GM23338 (cell line): ENCODE measurements at places on chromosomes 5 and 9. TPM values are rescaled to one million over a fixed set of nuclear protein-coding genes. Genes with fewer than 3 reads are reported as not detected.

The CTNND2 gene
- total RNA-seq: 6.6 and 7.0 TPM in 2 replicates

The SLCO6A1 gene
- 3.1 TPM in 1 of 2 replicates, not detected in the other for total RNA-seq

DNA sequence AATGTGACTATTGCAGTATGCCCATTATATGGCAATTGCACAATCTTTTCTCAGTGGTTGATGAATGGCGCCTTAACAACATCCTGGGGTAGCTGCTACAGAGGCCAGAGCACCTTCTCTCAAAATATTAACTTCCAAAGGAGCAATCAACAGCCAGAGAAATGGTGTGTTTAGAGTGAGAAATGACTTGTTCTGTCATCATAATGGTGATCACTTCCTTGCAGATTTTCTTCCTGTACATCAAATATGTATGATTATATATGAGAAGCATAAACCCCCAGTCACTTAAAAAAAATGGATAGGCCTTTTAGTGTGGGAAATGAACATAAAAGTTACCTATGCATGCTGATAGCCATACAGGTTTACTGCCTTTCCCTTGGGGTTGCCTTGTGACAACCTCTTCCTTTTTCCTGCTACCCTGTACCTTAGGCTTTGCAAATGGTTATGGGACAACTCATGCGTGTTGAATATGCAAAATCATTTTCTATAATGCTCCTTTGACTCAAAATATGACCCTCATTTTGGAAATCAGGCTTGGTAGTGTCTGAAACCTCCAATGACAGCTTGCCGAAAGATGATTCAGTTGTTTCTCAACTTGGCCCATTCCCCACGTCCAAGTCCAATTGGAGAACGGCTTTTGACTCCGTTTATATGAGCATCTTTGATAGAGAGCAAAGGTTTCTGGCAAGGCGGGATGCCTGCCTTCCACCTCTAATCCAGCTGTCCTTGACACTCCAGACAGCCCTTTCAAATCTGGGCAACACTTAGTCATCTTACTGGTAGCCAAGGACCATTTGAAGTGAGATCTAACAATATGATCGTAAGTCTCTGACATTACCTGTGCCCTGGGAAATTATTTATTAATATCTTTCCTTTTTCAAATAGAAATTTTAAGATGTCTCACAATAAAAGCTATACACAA is 69.3 kb downstream of the SLC1A1 start:
- DNase-seq: no peak

DNA sequence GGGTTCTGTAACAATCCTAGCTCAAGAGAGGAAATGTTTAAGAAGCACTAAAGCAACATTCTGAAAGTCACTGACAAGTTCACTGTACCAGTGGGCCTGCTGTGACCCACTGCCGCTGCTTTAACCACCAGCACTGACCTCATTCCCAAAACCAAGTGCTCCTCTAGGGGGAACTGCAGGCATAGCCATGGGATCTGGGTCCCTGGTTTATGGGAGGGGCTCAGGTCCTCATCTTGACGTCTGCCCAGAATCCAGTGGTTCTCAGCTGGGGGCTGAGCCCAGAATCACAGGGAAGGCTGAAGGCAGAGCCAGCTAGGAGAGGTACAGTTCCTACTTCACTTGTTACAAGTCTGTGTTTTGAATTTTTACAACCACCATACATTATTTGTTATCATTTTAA is 36.1 kb upstream of the SLC2A8 start:
- DNase-seq: peak; percentile 82

DNA sequence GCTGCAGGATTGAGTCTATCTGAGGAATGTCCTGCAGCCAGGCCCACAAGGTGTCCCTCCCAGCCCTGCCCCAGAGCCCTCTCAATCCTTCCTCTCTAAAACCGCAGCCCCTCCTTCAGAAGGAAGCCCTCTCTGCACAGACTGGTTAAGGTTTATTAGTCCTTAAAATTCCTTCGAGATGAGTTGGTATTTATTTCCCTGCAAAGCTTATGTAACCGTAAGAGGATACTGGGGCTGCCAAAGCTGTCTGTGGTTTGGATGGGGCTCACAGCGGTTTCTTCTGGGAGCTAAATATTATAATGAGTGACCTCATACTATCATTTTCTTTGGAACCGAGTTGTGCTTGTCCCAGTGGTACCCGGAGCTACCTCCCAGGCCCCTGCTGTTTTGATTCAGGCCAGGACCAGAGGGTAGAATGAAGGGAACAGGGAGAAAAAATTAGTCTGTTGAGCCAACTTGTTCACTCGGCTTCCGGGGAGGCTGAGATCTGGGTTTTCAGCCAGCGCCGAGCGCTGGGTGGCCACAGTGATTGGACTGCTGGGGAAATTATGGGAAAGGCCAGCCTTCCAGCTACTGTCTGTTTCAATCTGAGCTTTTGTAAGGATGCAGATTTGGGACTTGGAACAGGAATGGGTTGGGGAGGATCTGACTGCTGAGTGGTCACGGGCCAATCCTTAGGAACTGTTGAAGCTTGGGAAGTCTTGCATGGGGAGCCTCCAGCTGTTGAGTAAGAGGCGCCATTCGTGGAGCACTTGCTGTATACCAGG is 107.5 kb downstream of the NDFIP1 start:
- no peak for DNase-seq

DNA sequence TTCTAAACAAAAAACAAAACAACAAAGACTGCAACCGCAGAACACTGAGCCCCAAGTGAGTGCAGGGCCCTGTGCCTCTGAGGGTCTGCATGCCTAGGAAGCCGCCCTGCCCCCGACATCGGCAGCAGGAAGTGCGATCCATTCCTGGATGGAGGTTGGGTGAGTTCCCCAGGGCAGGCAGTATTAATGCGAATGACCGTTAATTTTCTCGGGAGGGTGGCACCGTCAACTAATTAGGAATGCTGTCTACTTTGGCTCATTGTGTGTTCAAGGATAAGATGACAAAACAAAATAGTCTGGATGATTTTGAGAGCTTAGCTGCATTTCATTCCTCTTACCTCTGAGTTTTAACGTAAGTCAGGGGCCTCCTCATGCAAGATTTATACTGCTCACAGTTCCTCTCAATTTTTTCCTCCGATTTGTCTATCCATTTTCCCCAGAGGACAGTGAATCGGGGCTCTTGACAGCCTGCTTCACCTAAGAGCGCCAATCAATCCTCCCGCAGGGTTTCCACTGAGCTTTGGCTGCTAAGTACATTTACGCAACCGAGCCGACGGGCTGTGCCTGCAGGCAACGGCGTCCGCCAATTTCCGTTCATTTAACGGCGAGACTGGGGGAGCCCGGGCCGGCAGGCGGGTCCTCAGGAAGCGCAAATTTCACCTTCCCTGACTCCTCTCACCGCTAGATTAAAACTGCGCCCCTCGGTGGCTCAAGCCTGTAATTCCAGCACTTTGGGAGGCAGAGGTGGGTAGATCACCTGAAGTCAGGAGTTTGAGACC is 2.9 kb upstream of the NXNL2 start:
- peak; percentile 94 for DNase-seq
